Activated T-helper 9 cell treated with anti-CD3 and anti-CD28 coated beads, Interleukin-2, amount 50 U/mL, for 16 hours (primary cell): ENCODE measurements at places on chromosomes 11 and 22.
A peak's percentile ranks its signal among the peaks of the same experiment; 100 is the strongest.

- no peak for DNase-seq
Observed at GRCh38 chr11:85939099-85940015, 84.2 kb downstream of the CCDC83 start.

- peak; percentile 17 for DNase-seq
Observed at GRCh38 chr22:16917144-16918003, 90.6 kb downstream of the GAB4 start.

- DNase-seq, result no peak
Observed at GRCh38 chr11:107707807-107708206, 4.0 kb downstream of the SLN start.

DNA sequence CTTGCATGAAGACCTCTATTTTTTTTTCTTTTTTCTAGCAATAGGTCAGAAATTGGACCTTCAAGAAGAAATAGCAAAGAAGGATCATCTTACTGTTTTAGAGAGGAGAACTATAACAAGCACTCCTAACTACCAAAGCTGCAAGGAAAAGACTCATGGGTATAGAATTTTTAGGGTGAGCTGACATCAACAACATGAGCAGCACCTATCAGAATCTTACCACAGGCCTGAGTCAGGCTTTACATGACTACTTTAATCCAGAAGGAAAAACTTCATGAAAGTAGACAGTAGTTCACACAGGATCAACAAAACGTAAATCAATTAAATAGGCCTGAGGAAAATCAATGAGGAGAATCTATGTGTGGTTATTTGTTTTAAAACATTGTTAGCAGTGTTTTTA, 130.5 kb downstream of the FAM76B start:
- no peak for DNase-seq

DNA sequence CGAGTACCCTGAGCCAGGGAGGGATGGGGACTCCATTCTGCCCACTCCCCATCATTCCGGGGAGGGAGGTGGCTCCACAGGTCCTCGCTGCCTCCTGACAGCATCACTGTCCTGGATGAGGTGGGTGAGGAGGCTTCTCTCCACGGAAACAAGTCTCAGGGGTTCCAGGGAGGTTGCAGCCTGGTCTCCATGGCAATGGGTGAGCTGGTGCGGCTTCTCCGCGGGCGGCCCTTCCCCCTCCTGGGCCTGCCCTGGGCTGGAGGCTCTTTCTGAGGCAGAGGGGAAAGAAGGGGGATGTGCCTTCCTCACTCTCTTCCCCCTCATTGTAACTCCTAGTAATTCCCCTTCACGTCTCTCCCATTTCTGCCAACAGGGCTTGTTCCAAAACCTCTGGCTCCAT, 37.1 kb upstream of the PARVG start:
- DNase-seq, result no peak

- no peak for DNase-seq
Observed at GRCh38 chr11:84061726-84062125, 775.6 kb upstream of the CCDC90B start.

DNA sequence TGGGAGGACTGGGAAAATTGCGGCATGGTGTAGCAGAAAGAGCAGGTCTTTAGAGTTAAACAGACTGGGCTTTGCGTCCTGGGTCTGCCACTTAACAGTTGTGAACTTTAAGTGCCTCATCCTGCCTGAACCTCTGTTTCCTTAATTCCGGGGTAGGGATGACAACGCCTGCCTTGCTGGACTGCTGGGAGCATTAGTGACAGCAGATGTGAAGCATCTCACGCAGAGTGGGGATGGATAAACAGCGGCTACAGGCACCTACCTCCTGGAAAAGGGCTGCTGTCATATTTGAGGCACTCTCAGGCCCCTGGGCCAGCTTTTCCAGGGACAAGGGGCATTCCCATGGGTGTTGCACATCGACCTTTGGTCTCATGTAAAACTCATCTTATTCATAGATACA, 572.2 kb downstream of the TBC1D22A start:
- no peak for DNase-seq

DNA sequence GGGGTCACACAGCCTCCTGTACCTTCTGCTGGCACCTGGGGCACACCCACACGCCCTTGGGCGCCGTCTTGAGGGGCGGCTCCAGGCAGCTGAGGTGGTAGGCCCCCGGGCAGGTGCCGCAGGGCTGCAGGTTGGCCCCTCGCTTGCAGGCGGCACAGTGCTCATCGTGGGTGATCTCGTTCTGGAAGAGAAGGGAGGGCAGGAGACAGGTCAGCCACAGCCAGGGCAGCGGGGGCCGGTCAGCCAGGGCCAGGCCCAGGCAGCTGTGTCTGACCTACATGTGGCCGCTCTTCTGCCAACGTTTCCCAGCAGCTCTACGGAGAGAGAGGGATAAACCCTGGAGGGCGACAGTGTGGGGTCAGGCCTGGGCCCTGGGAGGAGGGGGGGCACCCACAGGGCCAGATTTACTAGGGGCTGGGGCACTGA, 121.9 kb downstream of the PHF21B start:
- no peak for DNase-seq

GRCh38 chr11:115502636-115503082, 1.6 kb downstream of the CADM1 start:
- no peak for DNase-seq

- DNase-seq, result no peak
Observed at GRCh38 chr22:43007519-43008102, 7.3 kb downstream of the PACSIN2 start.

GRCh38 chr11:125239585-125240560, 75.3 kb downstream of the PKNOX2 start:
- DNase-seq, result no peak

- DNase-seq, result no peak
Observed at GRCh38 chr22:34395370-34395769, 475.1 kb upstream of the LARGE1 start.

GRCh38 chr11:9765320-9766101, 101.6 kb downstream of the SWAP70 start:
- no peak for DNase-seq

- no peak for DNase-seq
Observed at GRCh38 chr11:73760135-73760678, 667 bp downstream of the RAB6A start.

DNA sequence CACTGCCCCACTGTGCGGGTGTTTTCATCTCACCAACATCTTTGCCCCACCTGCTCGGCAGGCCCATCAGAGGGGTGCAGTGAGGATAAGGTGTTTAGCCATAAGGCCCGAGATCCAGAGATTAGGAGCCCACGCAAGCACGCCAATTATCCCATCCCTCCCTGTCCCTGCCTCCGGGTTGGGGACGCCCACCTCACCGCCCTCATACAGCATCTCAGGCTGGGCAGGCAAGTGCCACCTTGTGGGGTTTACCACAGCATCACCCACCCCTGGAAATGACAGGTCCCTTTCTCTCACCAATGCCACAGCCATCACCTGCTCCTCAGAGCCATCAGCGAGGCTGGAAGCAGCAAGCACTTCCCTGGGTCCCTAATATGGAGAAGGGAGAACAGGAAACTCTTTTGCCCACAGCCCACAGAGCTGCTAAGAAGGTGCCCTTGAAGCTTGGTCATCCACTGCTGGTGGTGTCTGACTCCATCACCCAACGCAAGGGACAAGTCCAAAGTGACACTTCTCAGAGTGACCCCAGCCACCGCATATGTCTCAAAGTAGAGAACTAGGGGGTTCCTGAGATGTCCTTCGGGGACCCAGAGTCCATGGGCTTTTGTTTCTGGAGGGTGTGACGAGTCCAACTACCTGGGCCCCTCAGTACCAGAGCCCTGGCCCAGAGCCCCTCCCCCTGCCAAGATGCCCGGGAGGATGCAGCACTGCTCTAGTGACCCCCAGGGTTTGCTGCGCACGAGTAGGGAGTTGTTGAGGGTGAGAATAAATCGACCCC, 15.8 kb downstream of the VPS37C start:
- no peak for DNase-seq

GRCh38 chr11:96098511-96099241, 174.8 kb upstream of the MTMR2 start:
- no peak for DNase-seq

DNA sequence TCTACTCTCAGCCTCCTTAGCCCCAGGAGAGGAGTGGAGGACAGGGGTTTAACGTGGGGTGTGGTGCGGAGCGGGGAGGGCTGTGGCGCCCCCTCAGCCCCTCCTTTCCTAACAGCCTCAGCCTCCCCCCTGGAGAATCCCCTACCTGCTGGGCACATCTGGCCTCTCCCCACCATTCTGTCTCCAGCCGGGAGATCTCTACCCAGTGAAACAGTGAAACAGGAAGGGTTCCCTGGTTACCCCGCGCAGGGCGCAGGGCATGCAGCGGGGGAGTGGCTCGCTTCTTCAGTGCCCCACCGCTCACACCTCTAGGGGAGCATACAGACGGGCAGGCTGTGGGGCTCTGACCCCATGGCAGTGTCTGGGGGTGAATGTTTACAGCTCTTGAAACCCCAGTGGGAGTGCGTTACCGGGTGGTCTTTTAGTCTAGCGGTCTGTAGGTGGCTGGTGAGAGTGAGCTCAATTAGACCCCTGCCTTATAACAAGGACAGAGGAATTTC, 54.7 kb upstream of the CCDC188 start:
- no peak for DNase-seq

GRCh38 chr11:119752345-119752871, 23.4 kb upstream of the NECTIN1 start:
- DNase-seq, result no peak

DNA sequence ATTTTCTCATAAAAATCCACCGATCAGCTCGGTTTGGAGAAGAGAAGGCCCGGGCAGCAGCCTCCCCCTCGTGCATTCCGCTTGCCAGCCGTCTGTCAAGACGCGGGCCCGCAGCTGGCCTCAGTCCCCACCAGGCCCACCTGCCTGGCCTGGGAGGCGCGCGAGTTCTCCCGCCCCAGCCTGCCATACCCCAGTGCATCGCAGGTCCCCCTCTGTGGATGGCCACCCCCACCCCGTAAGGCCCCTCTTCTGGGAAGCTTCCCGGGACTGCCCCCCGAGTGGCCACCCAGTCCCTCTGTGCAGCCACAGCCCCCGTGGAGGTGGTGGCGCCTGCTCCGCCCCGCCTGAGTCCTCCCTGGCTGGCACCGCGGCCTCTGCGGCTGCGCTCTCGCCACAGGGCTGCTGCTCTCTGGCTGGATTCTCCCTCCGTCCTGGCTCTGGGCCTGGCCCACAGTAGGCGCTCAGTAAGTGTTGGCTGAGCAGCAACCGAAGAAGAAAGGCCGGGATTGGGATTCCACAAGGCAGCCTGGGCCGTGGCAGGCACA, 74.0 kb upstream of the TCF20 start:
- DNase-seq, result no peak

GRCh38 chr11:123480290-123480815, 50.3 kb downstream of the GRAMD1B start:
- no peak for DNase-seq

DNA sequence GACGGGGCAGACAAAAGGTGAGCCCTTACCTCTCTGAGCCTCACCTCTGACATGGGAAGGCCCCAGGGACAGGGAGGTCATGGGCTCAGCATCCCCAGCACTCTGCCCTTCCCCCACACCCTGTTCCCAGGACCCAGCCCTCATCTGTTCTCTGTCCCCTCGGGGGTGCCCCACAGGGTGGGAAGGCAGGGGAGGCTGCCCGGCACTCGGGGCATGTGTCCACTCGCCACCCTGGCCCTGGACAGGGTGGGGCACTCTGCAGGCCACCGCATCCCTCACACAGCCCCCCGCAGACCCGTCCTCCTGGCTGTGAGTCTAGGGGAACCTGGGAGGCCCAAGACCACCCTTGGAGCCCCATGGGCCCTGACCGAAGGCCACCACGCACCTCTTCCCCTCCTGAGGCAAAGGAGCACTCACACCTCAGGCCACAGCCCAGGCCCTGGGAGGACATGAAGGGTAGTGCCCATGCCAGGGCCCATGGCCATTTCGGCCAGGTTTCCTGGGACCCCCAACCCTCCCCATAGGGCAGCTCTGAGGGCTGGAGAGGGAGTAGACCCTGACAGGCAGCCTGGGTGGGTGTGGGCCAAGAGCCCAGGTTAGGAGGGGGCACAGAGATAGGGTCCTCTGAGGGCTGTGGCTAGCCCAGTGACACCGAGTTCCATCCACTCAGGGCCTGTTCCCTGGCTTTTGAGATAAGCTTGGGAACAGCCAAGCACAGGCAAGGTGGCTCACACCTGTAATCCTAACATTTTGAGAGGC, 193.1 kb downstream of the IGLL1 start:
- no peak for DNase-seq

- no peak for DNase-seq
Observed at GRCh38 chr11:111001081-111001430, 244.5 kb upstream of the POU2AF2 start.
